ENCODE measurements at places on chromosomes 6 and 20.

DNA sequence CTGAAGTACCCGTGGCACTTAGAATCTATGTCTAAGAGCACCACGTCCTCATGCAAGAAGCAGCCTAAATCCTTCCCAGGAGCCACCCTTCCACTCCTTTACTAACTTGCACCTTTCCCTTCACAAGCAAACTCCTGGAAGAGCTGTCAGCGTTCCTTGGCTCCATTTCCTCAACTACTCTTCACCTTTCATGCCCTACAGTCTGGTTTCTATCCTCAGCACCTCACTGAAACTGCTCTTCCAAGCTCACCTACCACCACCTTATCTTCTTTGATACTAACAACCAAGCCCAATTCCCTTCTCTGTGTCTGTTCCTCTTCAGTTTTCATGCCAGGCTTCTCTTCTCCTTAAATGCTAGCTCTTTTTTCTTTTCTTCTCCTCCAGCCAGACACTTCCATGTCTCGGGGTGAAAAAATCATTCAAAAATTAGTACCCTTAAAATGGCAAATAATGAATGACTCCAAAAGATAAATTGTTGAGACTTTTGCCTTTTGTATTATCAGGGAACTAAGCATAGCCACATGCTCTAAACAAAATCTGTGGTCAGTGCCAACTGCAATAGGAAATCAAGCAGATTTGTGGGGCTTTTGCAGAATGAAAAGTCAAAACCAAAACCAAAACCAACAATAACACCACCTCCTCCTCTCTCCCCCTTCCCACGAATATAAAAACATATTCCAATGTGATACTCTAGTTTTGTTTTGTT is 149.6 kb upstream of the KCNK16 start:
- no peak for DNase-seq

GRCh38 chr6:137914530-137915193 is 47.6 kb downstream of the TNFAIP3 start:
- no peak for DNase-seq

GRCh38 chr6:33633462-33634158 is 12.5 kb downstream of the ITPR3 start:
- peak; percentile 76 for DNase-seq

DNA sequence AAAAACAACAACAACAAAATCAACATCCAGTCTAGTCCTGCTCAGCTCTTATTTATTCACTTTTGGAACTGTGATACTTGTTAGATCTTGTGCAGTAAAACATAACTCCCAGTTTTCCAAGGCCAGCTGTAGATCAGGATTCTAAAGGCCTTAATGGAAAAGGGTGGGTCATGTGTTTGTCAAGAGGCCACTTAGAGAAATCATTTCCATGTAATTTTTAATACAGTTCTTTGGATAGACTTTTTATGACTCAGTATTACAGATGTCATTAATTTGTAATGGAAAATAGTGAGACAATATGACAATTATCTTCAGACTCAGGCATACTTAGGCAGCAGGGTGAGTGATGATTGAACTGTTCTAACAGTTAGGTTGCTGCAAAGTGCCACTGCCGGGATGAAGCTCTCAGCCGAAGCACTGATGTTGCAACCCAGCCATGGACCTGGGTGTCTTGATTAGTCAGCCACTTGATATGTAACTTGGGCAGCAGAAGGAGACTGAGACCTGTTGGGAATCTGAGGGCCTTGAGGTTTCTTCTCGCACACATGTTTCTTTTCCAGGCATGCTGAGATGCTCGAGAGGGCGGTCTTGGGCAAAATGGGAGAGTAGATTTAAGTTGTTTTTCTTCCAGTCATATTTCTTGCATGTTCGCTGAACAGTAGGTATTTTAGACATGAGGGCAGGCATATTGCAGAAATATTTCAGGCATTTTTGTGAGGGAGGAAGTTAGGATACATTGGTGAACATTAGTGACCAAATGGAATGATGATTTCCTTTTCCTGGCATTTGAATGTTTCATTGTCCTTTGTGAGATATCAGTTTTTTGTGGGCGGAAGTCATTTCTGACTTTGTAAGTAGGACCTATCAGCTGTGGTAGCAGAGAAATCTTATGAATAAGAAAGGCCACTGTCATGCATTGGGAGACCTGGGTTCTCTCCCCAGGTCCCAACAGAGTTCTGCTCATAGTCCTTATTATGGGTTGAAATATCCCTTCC is 52.3 kb downstream of the SLX4IP start:
- no peak for DNase-seq

- no peak for DNase-seq
These were observed 217.1 kb upstream of the THBS2 start for GRCh38 chr6:169470790-169471189.

DNA sequence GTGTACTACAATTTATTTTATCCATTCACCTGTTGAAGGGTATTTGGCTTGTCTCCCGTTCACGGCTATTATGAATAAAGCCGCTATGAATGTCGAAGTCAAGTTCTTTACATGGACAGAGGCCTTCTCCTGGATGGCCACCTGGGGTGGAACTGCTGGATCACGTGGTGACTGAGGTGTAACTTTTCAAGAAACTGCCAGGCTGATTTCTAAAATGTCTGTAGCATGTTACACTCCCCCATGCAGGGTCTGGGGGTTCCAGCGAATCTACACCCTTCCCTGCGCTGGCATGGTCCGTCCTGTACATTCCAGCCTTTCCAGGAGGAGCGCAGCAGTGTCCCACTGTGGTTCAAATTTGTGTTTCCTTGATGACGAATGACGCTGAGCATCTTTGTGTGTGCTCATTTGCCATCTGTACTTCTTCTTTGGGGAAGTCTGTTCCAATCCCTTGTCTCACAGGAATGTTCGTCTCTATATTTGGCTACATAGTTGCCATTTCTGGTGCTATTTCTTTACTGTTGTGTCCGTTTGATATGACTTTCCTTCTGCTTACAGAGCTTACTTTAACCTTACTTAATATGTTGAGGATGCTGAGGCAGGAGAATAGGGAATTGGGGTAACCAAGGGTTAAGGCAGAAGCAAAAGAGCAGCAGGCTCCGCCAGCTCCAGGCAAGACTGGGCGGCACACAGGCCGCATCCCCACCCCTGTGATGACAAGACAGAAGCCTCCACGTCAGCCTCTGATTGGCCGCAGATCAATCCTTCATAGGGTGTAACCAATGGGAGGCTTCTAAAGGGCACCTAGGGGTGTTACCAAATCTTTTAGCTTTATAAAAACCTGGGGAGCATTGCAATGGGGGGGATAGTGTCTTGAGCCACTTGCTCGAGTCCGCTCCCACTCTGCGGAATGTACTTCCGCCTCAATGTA is 106.6 kb downstream of the TAF4 start:
- no peak for DNase-seq

DNA sequence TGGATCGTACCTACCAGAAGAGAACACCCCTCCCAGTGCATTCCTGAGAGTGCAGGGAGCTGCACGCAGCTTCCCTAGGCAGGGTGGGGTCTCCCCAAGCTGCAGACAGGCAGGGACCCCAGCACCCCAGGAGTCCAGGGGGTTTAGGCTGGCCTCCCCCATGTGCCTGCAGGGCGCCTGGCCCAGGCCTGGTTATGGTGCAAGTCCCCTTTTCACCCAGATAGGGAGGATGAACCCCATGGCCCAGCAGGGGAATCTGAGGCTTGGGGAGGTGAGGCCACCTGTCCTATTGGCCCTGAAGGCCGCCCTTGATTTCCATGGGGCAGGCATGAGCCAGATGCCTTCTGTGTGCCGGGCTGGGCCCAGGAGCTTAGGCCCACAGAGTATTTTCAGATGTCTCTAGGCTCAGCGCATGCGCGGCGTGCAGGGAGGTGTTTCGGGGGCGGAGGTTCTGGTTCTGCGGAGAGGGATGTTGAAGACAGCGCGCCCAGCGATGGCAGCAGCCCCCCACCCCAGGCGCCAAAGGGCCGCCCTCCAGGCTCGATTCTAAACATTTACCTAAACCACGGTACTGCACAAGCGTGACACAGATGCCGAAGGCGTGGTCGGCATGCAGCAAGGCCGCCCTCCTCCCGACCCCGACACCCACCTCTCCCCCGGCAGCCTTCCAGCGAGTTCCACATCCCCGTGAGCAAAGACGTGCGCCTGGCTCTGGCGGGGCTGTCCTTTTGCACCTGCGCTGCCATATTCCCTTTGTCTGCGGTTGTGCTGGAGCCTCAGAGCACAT is 29.4 kb downstream of the COL20A1 start:
- DNase-seq = no peak

GRCh38 chr20:59289994-59290393 is 10.4 kb upstream of the EDN3 start:
- peak; percentile 63 for DNase-seq

All from colonic mucosa (tissue), 4 donors.